Stimulated activated CD4-positive, alpha-beta T cell treated with anti-CD3 and anti-CD28 coated beads, TNF-alpha, amount 100 ng/mL, for 1 hour (primary cell): ENCODE measurements at places on chromosomes 1 and 21.

GRCh38 chr1:64137412-64137803, 66.0 kb upstream of the UBE2U start:
- DNase-seq: no peak

DNA sequence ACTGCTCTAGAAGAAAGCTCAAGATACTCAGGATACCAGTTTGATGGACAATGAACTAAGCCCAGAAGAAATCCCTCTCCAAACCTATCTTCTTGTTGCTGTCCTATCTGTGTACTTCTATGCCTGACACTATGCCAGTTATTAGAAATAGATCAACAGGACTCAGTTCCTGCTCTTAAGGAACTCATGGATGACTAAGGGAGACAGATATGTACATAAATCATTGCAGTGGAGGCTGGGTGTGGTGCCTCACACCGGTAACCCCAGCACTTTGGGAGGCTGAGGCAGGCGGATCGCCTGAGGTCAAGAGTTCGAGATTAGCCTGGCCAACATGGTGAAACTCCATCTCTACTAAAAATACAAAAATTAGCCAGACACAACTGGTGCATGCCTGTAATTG, 42.4 kb upstream of the AK4 start:
- no peak for DNase-seq

DNA sequence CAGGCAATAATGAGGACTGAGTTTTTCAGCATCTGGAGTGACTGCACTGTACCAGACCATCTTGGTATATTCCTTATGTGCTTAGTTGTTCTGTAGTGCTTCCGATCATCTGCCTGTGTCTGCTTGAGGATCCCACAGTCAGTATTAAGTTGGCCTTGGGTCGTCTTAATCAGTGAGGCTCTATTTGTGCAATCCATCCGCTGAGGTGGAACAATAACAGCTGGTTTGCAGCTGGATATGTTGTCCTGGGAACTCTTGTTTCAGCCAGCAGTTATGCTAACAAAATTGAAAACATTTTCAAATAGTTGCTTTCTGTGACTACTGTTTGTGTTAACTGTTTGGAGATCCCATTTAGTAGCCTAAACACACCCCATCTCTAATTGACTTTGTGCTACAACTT, 73.7 kb downstream of the LAMC1 start:
- no peak for DNase-seq

- no peak for DNase-seq
Measured at GRCh38 chr1:26696654-26697430, 1.0 kb downstream of the ARID1A start.

DNA sequence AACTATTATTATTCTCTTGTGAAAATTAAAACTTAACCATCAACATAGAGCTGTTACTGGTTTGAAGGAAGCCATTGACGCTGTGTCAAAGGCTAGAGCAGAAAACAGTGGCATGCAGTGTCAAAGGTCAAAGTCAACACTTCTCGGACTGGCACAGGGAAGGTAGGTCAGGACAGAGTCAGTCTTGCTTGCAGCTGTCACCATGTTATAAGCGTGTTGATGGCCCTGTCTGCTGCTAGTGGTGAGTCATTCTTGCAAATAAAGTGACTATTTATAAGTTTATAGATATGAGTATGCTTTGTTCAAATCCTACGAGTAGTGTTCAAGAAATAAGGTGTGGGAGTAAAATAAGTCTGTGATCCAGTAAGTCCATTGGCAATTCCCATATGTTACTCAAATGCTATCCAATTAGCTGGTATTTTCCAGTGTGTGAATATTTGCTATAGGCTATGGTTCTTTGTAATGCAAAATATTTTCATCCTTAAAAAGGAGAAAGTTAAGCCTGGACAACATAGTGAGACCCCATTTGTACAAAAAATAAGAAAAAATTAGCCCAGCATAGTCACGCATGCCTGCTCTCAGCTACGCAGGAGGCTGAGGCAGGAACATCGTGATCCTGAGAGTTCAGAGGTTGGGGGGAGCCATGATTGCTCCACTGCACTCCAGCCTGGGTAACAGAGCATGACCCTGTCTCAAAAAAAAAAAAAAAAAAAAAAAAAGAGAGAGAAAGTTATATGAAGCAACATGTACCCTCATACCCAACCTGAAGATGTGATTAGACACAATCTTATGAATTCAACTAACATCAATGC, 26.3 kb upstream of the TINAGL1 start:
- DNase-seq: no peak

GRCh38 chr1:220808345-220809186, 21.9 kb downstream of the MTARC1 start:
- DNase-seq: no peak

- DNase-seq: no peak
Measured at GRCh38 chr1:202241376-202242079, 47.9 kb downstream of the LGR6 start.

DNA sequence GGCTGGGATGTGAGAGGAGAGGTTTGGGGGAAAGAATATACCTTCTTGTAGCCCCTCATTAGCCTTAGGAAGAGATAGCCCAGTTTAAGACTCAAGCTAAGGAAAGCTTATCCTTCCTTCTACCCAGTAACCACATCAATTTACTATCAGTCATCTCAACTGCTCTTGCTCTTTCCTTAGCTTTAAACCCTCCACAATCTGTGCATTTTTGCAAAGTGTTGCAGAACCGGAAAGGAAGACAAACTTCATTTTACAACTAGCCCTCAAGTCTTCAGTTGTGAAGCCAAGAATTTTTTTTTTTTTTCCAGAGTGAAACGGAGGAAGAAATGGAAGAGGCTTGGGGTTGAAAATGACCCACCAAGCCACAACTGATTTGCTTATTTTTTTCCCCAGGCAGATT, 137.0 kb upstream of the LMO4 start:
- no peak for DNase-seq

DNA sequence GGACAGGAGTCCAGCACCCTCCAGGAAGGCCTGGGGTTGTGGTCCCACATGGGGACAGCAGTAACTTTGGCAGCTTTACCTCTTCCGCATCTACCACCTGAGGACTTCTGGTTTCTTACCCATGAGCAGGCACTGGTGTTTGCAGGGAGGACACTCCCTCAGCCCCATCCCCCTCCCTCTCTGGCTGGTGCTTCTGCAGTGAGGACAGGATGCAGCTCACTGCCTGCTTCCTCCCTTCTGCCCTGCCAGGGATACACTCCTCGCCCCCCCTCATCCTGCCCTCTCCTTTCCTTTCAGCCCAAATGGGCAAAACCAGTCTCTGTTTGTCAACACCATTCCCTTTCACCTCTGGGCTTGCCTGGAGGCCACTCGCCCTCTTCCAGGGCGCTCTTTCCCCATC, 62.4 kb downstream of the KIRREL1 start:
- no peak for DNase-seq

DNA sequence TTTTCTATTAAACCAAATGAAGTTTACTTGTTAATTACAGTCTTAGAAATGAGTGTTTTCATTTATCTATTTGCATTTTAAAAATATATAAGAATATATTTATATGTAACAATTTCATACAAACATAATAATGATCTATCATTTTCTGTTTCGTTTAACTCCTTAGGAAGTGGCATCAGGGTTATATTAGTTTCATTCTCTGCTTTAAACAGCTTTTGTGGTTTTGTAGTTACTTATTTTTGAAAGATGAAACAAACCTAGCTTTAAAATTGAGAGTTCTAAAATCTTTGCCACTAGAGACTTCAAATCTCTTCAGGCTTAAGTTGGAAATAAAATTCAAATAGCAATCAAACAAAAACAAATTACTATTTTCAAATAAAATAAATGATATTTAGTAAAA, 2110.6 kb downstream of the MRPL39 start:
- no peak for DNase-seq

DNA sequence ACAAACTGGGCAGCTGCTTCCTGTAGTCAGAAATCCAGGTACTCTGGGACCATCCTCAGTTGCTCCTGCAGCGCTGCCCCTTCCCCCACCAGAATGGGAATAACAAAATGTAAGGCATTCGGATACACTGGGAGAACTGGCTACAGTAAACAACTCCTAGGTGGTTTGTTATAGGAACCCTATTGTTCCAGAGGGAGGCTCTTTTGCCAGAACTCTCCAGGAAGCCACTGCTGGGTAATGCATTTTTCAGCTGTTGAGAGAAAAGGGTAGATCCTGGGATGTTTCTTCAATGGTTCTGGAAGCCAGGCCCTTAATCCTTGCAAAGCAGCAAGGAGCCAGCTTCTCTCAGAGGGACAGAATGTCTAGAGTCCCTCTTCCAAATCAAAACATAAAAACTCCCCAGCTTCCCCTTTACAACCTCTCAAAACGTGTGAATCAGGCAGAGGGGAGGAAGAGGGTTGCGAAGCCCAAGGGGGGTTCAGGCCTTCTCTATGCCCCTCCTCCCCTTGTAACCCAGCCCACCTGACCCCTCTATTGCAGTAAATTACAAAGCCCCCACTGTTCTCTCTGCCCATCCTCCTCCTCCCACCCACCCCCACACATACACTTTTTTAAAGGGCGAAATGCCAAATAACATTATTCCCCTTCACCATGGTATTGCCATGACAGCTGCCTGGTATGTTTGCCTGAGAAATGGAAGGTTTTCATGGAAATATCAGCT, 29.1 kb downstream of the PLPP3 start:
- DNase-seq: no peak

GRCh38 chr1:56286956-56287355, 292.4 kb downstream of the PLPP3 start:
- DNase-seq: no peak

DNA sequence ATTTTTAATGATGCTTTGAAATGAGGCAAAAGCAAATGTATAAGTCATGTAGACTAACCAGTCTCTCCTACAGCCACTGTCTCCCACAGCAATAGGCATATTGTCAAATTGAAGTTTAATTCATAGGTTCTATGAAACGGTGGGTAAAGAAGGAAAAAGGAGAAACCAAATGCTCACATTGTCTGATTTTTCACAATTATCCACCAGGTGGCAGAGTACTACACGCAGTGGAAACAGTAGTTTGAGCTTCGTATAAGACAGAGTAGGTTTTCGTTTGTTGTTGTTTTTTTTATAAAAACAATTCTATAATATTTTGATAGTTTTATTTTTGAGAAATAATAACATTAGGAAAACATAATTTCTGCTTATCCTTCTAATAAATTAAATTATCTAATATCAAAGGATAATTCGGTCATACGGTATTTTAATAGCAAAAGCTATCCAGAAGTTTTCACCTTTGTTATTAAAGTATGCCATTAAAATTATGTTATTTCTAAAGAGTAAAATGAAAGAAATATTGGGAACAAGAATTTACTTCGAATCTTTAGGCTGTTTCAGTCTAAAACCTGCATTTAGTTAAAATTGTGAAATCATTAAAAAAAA, 39.1 kb downstream of the TYW3 start:
- no peak for DNase-seq

DNA sequence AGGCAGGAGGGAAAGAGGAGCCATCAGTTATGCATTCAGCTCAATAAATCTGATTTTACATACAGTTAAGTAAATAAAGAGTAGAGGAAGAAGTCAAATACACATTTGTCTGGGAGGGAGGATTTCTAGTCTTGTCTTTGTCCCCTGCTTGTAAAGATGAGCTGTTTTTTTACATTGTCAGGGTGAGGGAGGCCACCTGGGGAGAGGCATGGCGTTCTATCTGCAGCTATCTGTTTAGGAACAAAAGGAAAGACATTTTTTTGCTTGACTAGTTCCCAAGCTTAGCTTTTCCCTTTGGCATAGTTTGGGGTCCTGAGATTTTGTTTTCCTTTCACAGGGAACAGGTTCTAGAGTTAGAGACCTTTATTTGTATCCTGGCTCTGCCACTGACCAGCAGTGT, 14.9 kb downstream of the RAD54L start:
- no peak for DNase-seq

- DNase-seq: no peak
Measured at GRCh38 chr1:205351984-205352713, 4.6 kb downstream of the KLHDC8A start.

DNA sequence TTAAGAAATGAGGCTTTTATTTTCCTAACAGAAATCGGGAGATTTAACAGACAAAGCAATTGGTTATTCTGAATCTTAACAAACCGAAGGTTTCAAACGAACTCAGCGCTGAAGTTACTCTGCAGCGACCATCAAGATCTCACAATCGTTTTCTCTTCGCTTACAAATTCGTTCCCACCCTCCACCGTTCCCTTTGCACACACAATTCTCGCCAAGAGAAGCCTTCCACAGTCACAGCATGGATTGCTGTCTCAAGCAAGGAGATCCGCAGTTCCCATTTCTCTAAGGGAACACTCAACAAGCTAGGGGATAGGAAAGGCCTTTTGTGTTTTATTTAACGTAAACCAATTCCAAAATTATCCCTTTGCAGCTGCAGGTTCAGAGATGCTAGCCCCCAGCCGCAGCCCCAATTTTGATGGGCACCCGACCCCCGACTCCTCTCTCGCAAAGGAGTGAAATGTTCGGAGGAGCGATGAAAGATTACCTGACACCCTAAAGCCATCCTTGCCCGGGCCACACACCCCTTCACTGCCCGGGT, 755 bp downstream of the FBXO42 start:
- no peak for DNase-seq

DNA sequence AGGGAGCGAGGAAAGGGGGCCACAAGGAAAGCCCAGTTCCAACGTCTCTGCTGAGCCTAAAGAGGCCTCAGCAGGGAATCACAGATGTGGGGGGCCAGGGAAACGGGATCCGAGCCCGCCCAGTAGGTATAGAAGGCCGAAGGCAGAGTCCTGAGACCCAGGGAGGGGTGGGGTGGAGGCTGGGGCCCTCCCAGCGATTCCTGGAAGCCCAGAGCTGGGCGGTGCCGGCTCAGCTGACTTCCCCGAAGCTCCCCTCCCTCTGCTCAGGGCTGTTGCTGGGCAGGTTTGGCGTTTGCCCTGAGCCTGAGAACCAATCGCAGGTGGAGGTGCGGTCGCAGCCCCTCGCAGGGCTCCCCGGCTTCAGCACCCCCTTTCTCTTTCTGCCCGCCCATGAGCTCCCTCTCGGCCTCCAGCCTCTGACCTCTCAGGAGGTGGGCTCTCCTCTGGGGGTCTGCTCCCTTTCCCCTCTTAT, 12.8 kb downstream of the ADAMTSL4 start:
- DNase-seq: peak; percentile 76

- no peak for DNase-seq
Measured at GRCh38 chr1:68301471-68302001, 69.2 kb upstream of the WLS start.

- no peak for DNase-seq
Measured at GRCh38 chr1:11653861-11654136, 430 bp downstream of the FBXO2 start.

- no peak for DNase-seq
Measured at GRCh38 chr1:214633686-214634085, 30.7 kb downstream of the CENPF start.

GRCh38 chr1:244094880-244095528, 43.9 kb downstream of the ZBTB18 start:
- no peak for DNase-seq

DNA sequence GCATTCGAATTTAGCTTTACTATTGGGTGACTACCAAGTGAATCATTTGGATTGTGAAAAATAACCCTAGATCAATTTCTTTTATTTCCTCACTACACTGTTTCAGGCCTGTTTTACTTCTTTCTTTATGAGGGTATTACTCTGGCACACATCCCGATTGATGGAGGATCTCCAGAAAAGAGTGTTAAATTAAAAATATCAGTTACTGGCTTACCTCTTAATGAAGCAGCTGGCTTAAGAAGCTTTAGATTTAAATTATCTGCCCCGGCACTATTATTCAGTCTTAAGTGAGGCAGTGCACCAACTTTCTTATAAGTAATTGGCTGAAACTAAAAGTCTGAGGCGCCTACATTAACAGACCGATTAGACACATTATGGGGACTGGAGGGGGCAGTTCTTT, 1097.4 kb downstream of the TTLL7 start:
- no peak for DNase-seq

- DNase-seq: no peak
Measured at GRCh38 chr1:164712131-164713036, 153.4 kb downstream of the PBX1 start.
